ENCODE measurements at places on chromosomes 13 and 19.

- DNase-seq: no peak
These were observed 8.0 kb upstream of the SPATA13 start for GRCh38 chr13:24152292-24153214.

DNA sequence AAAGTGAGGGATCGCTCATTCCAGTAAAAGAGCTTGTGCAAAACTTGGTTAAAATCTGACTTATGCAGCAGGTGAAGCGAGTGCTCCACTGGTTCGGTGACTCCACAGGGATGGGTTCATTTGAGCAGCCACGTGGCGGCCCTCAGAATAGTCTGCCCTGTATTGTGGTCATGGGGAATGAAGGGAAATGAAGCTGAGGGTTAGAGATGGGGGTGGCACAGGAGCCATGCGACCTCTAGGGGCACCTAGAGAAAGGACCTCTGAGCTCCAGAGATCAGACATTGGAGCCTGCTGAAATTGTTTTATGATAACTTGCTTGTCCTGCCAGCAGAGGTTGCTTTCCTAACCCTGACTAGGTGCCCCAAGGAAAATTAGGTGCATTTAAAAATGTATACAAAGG, 26.6 kb downstream of the CBY2 start:
- no peak for DNase-seq

GRCh38 chr19:55341595-55342531, 2.2 kb downstream of the KMT5C start:
- no peak for DNase-seq

GRCh38 chr13:38702669-38703068, 15.8 kb downstream of the FREM2 start:
- DNase-seq: no peak

- DNase-seq: peak; percentile 58
These were observed 65.9 kb downstream of the KCNRG start for GRCh38 chr13:50080911-50081678.

- no peak for DNase-seq
These were observed 14.2 kb upstream of the PTBP1 start for GRCh38 chr19:782878-783668.

- no peak for DNase-seq
These were observed 379.8 kb downstream of the DLEU7 start for GRCh38 chr13:50463719-50464118.

GRCh38 chr13:61170856-61171255, 244.8 kb downstream of the PCDH20 start:
- DNase-seq: no peak
